Stimulated activated CD8-positive, alpha-beta memory T cell treated with anti-CD3 and anti-CD28 coated beads, Interleukin-7, amount 100 ng/mL, for 1 hour (primary cell): ENCODE measurements at places on chromosomes 2 and 18.

- no peak for DNase-seq
Measured at GRCh38 chr2:200127848-200128247, 172.5 kb downstream of the MAIP1 start.

DNA sequence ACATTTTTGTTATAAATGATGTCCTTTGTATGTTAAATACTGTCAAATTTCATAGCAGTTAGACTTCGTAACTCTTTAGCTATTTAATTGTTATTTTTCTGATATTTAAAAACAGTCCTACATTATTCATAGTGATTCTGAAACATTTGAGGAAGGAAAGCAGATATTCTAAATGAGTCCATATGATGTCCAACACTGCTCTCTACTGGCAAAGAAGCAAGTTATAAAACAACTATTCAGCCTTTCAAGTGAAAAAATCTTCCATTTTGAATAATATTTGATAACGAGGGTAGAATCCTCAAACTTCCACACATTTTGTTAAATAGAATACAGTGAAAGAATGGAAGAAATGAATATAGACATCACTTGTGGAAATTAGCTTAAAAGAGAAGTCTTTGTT is 220.8 kb downstream of the GULP1 start:
- no peak for DNase-seq

- DNase-seq: no peak
Measured at GRCh38 chr2:172093416-172094293, 8.3 kb downstream of the DLX1 start.

DNA sequence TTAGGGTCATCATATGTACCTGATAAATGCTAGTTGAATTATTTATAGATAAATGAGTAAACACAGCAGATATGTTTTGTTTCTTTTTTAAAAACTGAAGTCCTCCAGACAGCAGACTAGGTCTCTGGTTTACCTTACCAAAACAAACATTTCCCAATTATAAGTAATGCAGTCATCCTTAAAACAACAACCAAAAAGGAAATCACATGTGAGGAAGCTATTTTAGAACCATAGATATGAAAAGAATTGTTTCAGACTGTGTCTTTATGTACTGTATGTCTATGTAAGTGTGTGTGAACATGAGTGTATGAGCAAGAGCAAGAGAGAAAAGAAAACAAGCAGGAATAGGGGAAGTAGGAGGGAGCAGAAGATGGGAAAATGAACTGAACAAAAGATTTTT is 441.0 kb downstream of the CPS1 start:
- DNase-seq: no peak

GRCh38 chr2:226184940-226185615 is 614.5 kb downstream of the IRS1 start:
- no peak for DNase-seq

DNA sequence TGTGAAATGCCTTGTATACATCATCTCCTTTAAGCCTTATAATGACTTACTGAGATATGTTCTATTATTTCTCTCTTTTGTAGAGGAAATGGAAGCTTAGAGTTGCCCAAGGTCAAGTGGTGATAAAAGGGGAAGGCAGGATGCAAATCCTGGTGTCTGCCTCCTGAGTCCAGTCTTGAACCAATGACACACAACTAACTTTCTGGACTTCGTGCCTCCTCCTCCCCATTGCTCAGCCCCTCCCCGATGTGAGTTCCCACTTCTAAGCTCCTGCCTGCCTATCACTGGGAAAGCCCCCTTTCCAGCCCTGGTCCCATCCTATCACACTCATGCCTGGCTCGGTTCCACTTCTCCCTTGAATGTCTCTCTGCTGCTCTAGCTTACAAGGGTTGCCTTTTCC is 6.9 kb upstream of the CTIF start:
- no peak for DNase-seq

DNA sequence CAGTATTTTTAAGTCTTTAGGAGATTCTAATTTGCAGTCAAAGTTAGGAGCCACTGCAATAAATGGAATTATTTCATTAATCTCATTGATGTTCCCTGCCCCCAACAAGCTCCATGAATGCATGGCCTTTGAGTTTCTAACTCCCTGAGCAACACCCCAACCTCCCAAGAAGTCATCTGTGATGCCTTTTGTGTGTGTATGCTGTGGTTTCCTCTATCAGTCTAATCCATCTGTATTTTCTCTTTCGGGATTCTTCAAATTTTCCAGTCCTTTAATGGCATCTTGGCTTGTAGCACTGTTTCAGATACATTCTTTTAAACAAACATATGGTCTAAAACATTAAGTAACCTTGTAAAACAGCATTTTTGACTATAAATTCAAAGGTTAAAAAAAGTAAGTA is 16.8 kb downstream of the SERPINB10 start:
- no peak for DNase-seq

GRCh38 chr2:134690629-134691215 is 28.1 kb downstream of the TMEM163 start:
- DNase-seq: no peak
